Fibroblast of pulmonary artery (primary cell): ENCODE measurements at places on chromosomes 13 and 19.

DNA sequence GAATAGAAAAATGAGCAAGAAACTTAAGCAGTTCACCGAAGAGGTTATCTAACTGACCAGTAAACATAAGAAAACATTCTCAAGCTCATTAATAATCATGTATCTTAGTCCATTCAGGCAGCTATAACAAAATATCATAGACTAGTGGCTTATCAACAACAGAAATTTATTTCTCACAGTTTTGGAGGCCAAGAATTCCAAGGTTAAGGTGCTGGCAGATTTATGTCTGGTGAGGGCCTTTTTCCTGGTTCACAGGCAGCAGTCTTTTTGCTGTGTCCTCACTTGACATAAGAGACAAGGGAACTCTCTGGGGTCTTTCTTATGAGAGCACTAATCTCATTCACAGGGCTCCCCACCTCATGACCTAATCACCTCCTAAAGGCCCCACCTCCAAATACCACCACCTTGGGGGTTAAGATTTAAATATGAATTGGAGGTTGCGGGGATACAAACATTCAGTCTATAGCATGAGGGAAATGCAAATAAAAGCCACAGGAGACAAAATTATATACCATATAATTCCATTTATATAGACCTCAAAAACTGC lies 123.6 kb downstream of the ZAR1L start:
- no peak for DNase-seq

DNA sequence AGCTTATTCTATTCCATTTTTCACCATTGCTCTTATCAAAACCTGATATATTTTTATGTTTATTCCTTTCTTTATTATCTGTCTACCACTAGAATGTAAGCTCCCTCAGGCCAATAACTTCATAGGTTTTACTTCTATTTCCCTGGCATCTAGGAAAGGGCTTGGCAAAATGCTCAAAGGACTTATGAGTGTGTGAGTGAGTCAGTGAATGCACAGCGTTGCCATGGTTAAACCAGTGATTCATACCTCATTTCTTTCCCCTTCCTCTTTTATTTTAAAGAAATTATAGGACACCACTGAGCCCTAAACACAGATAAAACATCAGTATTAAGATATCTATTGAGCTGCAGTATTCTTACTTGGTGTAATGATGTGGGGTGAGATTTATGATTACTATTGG lies 162.1 kb downstream of the GPC6 start:
- DNase-seq = peak; percentile 45

DNA sequence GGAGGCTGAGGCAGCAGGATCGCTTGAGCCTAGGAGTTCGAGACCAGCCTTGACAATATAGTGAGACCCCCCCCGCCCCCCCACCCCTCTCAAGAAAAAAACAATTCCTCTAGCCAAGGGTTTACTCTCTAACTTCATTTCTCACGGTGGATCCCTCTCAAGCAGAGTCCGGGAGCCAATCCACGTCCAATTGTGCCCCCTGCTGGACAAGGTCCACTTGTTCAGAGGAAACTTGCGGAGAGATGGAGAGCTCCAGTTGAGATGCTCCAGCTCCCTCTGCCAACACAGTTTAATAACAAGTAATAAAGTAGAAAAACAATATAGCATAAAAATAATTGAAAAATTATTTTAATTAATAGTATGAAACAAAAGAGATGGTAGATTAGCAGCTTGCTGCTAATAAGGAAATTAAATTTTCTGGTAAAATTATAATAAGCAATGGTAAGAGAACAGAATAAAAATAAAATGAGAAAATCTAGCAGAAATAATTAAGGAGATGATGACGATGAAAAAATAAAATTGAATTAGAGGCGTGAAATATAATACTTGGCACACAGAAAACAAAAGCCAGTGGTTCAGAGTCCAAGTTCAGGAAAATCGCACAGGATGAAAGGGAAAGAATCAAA lies 14.5 kb upstream of the SIGLEC14 start:
- DNase-seq = peak; percentile 88

DNA sequence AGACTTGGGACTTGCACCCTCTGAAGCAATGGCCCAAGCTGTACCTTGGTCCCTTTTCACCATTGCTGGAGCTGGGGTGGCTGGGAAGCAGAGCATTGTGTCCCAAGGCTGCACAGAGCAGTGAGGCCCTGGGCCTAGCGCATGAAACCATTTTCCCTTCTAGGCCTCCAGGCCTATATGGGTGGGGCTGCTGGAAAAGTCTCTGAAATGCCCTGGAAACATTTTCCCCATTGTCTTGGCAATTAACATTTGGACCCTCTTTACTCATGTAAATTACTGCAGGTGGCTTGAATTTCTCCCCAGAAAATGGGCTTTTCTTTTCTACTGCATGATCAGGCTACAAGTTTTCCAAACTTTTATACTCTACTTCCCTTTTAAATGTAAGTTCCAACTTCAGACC lies 510.5 kb downstream of the SLITRK6 start:
- no peak for DNase-seq

- no peak for DNase-seq
Measured at GRCh38 chr13:36639610-36640009, 34.2 kb upstream of the SERTM1 start.

DNA sequence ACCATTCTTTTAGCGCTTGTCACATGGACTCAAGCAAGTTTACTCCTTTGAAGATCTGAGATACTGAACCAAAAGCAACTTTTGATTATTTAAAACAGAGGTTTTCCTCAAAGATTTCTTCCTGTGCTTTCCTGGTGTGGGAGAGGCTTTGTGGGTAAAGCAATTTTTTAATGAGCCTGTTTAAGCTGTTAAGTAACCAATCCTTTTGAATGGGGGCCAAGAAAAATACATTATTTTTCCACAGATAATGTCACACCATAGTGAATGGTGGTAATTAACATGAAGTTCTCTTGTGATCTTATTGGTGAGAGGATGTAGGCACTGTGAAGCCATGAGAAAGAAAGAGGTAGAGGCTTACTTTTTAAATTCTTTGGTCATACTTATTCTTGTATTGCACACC lies 55.8 kb upstream of the OBI1 start:
- no peak for DNase-seq

DNA sequence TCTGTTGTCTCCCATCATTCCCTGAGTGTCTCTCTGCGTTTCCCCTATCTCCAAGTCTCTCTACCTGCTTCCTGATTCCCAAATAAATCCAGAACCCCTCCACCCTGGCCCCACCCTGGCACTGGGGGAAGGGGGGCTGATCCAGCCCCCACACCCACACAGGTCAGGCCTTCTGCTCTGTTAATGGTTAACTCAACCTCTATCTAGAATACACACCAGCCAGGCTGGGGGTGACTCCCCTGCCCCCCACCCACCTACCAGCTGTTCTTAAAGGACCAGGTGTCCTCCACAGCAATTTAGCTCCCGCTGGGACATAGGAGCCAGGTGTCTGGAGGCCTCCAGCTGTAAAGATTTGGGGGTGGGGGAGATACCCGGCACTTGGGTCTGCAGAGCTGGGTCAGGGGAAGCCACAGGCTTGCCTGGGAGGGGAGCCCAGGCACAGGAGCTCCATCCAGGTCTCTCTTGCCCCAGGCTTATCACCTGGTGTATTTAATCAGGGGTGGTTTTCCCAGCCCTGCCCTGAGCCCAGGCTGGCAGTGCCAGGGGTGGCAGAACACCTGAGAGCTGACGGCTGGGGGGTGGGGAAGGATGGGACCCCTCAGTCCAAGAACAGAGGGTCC lies 3.9 kb downstream of the IRF2BP1 start:
- no peak for DNase-seq

GRCh38 chr19:5470264-5470671 lies 15.1 kb downstream of the ZNRF4 start:
- no peak for DNase-seq

DNA sequence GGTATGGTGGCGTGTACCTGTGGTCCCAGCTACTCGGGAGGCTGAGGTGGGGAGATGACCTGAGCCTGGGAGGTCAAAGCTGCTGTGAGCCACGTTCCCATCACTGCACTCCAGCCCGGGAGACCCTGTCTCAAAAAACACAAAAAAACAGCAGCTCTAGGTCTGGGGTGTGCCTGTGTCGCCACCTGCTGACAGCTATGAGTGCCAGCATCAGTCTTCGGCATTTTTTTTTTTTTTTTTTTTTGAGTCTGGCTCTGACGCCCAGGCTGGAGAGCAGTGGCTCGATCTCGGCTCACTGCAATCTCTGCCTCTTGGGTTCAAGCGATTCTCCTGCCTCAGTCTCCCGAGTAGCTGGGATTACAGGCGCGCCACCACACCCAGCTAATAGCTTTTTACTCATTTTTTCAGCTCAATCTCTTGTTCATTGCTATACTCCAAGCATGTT lies 10.1 kb downstream of the AP2S1 start:
- peak; percentile 78 for DNase-seq

GRCh38 chr19:45152504-45153338 lies 8.1 kb downstream of the NKPD1 start:
- DNase-seq = peak; percentile 54
